ENCODE measurements at places on chromosomes 2 and 18. TPM values are rescaled to one million over a fixed set of nuclear protein-coding genes. Genes with fewer than 3 reads are reported as not detected.

The FASTKD2 gene
- total RNA-seq: 15.3 TPM

The RFTN2 gene
- total RNA-seq: 11.9 TPM

The DNAH7 gene
- total RNA-seq: 11.2 TPM

The ADAM23 gene
- total RNA-seq: under 0.01 TPM

The SLC23A3 gene
- total RNA-seq: 3.1 TPM

The GRB14 gene
- total RNA-seq: 22.7 TPM

The STPG4 gene
- not detected for total RNA-seq

The ATP8B1 gene
- total RNA-seq: 41.5 TPM

The ANKAR gene
- 14.3 TPM for total RNA-seq

The CAB39 gene
- 32.3 TPM for total RNA-seq

The CYRIA gene
- total RNA-seq: 4.4 TPM

The TXNDC9 gene
- 13.0 TPM for total RNA-seq

The LYPD1 gene
- total RNA-seq: 3.1 TPM

The SLC5A7 gene
- total RNA-seq: 0.26 TPM

The LRRTM1 gene
- total RNA-seq: not detected

The CD8A gene
- total RNA-seq: 2.0 TPM

The LYG2 gene
- total RNA-seq: not detected

The MXD1 gene
- 3.6 TPM for total RNA-seq

The MTCL1 gene
- 27.7 TPM for total RNA-seq

The UNC50 gene
- total RNA-seq: 30.9 TPM

The XRCC5 gene
- total RNA-seq: 74.7 TPM

The REG3A gene
- total RNA-seq: 831 TPM

The LHCGR gene
- not detected for total RNA-seq

The RGPD3 gene
- total RNA-seq: 0.26 TPM

The ANKRD30BL gene
- not detected for total RNA-seq

The ARHGAP28 gene
- total RNA-seq: 16.5 TPM

The PRKAG3 gene
- not detected for total RNA-seq

The FOXD4L1 gene
- total RNA-seq: not detected

The ATOH8 gene
- total RNA-seq: 14.5 TPM

The HOXD12 gene
- not detected for total RNA-seq

The CD8B2 gene
- total RNA-seq: not detected

The SMIM21 gene
- not detected for total RNA-seq

The TBC1D8 gene
- total RNA-seq: 111 TPM

The ALLC gene
- not detected for total RNA-seq

The MAP3K19 gene
- not detected for total RNA-seq

The TMEM163 gene
- 16.2 TPM for total RNA-seq

The ABHD1 gene
- total RNA-seq: 0.33 TPM

The KIF5C gene
- 2.0 TPM for total RNA-seq

The KCNE4 gene
- total RNA-seq: 3.9 TPM

The PDIA6 gene
- total RNA-seq: 141 TPM

The CERS6 gene
- 16.3 TPM for total RNA-seq

The NIFK gene
- total RNA-seq: 20.8 TPM

The CPS1 gene
- total RNA-seq: 2.9 TPM

The IFT172 gene
- 14.3 TPM for total RNA-seq

The CDH19 gene
- total RNA-seq: 3.9 TPM

The IL1F10 gene
- total RNA-seq: not detected
